AG04449 (cell line): ENCODE measurements at places on chromosomes 11 and 22.

GRCh38 chr22:36398601-36399471, 11.1 kb upstream of the MYH9 start:
- no peak for DNase-seq

DNA sequence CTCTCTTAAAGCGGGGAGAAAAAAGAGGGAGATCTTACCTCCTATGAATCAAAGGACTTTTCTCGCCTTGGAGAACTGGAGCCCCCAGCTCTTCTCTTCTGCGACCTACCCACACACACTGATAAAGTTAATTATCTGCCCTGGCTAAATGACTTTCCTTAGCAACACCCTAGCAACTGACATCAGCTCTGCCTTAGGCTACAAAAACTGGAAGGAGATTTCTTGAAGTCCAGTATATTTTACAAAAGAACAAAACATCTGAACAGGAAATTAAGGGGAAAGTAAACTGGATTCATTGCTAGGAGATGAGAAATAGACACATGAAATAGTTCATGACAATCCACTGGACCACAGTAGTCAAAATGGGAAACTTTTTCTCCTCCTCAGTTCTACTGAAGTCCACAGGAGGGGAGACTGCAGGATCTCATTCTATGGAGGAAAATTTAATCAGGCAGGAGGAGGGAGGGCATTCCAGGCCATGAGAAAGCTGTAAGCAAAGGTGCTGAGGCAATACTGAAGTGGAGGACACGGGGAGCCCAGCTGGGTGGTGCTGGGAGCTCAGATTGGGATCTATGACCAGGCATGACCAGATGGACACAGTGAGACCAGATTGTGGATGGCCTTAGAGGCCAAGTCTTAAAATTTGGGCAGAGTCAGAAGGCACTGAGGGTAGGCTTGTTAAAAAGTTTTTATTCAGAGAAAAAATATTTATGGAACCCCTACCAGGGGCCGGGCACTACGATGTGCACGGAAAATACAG, 3.7 kb upstream of the SPON1 start:
- no peak for DNase-seq

DNA sequence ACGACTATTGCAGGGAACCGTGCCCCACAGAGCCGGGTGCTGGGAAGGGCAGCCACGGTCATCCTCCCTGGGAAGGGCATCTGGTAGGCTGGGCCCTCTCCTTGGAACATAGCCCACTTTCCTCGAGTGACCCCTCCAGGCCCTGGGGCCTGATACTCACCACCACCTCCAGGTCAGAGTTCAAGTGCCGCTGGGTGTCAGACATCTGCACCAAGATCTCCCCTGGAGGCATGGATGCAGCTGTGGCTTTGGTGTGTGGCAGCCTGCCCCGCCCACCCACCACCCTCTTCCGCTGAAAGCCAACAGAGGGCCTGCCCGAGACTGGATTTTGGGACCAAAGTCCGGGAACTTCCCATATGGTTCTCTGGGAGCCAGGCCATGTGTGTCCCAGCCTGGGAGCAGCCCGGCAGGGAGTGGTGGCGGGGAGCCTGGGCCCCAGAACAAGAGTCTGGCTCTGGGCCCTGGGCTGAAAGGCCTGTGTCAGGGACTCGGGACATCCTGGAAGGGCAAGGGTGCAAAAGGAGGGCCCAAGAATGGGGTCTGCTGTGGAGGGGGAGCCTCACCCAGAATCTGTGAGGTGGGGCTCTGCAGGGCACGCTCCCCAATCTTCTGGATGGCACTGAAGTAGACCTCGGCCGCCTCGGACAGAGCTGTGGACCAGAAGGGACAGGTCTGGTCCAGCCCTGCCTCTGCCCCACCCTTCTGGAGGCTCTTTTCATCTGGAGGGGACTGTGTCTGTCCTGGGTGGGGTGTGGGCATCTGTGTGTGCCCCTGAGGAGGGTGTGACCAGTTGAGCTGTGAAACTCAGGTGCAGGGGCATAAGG, 2.6 kb downstream of the BAIAP2L2 start:
- no peak for DNase-seq

DNA sequence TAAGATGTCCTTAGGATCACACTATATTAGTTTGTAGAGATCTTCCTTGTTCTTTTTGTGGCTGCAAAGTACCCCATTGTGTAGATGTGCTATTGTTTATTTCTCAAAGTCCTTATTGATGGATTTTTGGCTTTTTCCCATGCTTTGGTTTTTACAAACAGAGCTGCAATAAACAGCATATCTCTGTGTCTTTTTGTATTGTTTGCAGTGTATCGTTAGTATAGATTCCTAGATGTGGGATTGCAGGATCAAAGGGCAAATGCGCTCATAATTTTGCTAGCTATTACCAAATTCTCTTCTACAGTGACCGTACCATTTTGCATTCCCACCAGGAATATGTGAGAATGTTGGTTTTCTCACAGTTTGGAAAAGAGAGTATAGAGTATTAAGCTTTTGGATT, 27.5 kb upstream of the FTH1 start:
- DNase-seq = no peak

DNA sequence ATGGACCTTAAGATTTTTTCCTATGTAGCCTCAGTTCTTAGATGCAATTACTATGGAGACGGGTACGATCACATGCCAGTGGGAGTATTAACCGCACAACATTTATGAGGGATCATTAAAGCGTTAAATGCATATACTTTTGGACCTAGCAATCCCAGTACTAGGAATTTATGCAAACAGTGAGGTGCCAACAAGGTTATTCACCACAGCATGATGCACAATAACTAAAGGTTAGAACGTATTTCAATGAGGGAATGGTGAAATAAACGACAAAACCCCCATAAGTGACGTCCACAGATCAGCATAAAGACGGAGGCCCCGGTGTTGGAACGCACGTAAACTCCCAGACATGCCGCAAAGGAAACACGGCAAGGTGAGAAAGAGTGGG, 539 bp downstream of the SIRT3 start:
- DNase-seq = no peak

- no peak for DNase-seq
Measured at GRCh38 chr11:103997082-103997481, 39.4 kb upstream of the DDI1 start.

GRCh38 chr22:42830161-42830560, 26.9 kb downstream of the ARFGAP3 start:
- DNase-seq = no peak

DNA sequence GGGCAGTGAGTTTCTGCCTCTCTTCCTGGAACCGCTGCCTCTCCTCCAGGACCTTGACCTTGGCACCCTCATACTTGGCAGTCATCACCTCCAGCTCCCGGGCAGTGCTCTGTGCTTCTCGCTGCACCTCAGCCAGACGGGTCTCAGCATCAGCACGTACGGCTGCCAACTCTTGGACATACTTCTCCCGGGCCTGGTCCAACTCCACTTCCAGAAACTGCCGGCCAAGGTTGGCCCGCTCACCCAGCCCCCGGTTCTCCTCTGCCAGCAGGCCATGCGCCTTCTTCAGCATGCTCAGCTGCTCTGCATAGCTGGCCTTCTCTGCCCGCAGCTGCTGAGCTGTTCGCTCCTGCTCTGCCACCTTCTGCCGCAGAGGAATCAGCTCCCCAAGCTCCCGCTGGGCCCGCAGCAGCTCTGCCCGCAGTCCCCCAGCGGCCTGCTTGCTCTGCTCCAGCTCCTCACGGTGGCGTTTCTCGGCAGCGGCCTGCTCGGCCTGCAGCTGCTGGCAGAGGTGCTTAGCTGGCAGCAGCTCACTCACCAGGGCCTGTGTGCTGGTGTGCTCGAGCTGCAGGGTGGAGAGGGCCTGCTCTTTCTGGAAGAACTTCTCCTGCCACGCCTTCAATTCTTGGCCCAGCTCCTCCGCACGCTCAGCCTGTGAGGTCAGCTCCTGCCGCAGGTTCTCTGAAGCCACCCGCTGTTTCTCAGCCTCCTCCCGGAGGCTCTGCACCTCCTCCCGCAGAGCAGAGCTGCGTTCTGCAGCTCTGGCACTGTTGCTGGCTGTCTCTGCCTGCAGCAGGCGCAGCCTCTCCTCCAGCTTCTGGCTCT, 14.4 kb downstream of the IL18BP start:
- no peak for DNase-seq

- DNase-seq = no peak
Measured at GRCh38 chr11:131823772-131824171, 453.4 kb downstream of the NTM start.

- DNase-seq = peak; percentile 9
Measured at GRCh38 chr22:45905924-45906865, 70.8 kb downstream of the WNT7B start.

- DNase-seq = no peak
Measured at GRCh38 chr11:73225001-73225686, 7.1 kb downstream of the P2RY2 start.

GRCh38 chr11:850775-851763, 8.4 kb downstream of the TSPAN4 start:
- no peak for DNase-seq

DNA sequence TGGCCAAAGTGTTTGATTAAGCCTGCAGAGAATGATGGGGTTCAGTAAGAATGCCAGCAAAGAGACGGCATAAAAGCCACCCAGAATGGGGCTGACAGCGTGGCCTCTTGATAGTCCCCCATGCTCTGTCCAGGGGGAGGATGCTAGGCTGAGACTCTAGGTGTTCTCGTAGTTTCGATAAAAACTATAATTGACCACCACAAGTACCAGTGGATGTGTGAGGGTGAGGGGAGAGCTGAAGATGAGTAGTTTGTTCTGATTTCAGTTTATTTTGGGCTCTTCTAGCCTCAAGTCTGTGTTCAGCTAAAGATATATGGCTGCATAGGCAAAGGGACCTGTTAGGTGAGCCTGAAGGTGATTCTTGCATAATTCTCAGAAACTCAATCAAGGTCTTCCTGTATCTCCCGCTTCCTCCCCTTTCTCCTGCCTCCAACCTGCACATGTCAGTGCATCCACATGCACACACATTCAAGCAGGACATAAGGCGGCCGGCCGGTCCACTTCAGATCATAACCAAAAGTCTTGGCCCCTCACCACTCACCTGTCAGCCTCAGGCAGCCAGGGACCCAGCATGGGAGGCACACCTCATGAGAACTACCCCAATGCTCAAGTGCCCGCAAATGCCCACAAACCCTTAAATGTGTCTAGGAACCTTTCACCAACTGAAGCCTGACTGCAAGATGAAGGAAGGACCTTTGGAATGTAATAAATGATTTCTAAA, 31.2 kb downstream of the FLI1 start:
- DNase-seq = no peak

GRCh38 chr22:23104187-23104971, 34.1 kb downstream of the GNAZ start:
- no peak for DNase-seq

DNA sequence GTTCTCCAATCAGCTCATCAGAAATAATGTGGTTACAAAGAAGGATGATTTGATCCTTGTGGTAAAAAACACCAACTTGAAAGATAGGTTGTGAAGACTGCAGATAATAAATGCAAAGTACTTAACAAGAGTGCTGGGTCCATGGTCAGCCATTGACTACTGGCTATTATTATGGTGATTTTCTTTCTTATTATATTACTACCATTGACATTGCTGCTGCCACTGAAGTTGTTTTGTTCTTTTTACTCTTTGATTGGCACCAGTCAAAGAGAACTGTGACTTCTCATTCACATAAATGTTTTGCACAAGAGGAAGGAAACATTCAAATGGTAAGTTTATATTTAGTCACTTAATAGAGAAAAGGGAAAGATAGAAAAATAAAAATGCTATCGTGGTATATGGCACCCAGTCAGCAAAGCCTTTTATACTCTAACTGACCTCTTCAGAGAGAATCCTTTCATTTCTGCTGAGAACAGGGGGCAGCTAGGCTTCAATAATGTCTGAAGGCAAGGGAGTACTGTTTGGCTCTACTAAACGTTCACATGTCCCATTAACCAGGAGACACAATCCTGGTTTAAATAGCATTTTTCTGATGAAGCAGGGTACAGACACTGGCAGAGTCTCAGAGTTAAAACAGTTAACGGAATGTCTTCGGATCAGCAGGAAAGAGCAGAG, 64.8 kb downstream of the LRRC4C start:
- no peak for DNase-seq
